Mammary microvascular endothelial cell (primary cell): ENCODE measurements at places on chromosomes 7 and 10. TPM values are rescaled to one million over a fixed set of nuclear protein-coding genes. Genes with fewer than 3 reads are reported as not detected.

The CALN1 gene
- not detected in 2 replicates for total RNA-seq

The SRRT gene
- 67.0 and 81.0 TPM in 2 replicates for total RNA-seq

The CPED1 gene
- total RNA-seq, result 3.9 and 4.0 TPM in 2 replicates

The PNLIPRP1 gene
- not detected in 2 replicates for total RNA-seq

The TRIM74 gene
- total RNA-seq, result not detected in 2 replicates

The MAD1L1 gene
- 40.1 and 52.4 TPM in 2 replicates for total RNA-seq

The MSS51 gene
- 0.30 and 0.40 TPM in 2 replicates for total RNA-seq

The LRMDA gene
- total RNA-seq, result 8.8 and 13.7 TPM in 2 replicates

The HOXA6 gene
- total RNA-seq, result 4.0 and 6.5 TPM in 2 replicates

The CDHR1 gene
- 0.05 and 0.13 TPM in 2 replicates for total RNA-seq

The AS3MT gene
- 1.1 and 2.3 TPM in 2 replicates for total RNA-seq

The OR2A42 gene
- under 0.01 TPM in 1 of 2 replicates, not detected in the other for total RNA-seq

The SLC25A28 gene
- 7.8 and 11.3 TPM in 2 replicates for total RNA-seq

The HOXA7 gene
- total RNA-seq, result 11.9 and 13.6 TPM in 2 replicates

The PLCE1 gene
- total RNA-seq, result 0.10 and 0.13 TPM in 2 replicates

The MTPN gene
- total RNA-seq, result 162 and 163 TPM in 2 replicates

The PNLIP gene
- total RNA-seq, result not detected in 2 replicates

The LRRN3 gene
- total RNA-seq, result 0.05 TPM in 1 of 2 replicates, not detected in the other

The TRPV5 gene
- not detected in 2 replicates for total RNA-seq

The CALD1 gene
- 120 and 124 TPM in 2 replicates for total RNA-seq

The AP4M1 gene
- total RNA-seq, result 16.1 and 18.5 TPM in 2 replicates

The ATG9B gene
- total RNA-seq, result not detected in 2 replicates

The GFRA1 gene
- 3.7 and 8.2 TPM in 2 replicates for total RNA-seq

The SPRN gene
- total RNA-seq, result 0.05 TPM in 1 of 2 replicates, not detected in the other

The C7orf57 gene
- 0.15 and 0.20 TPM in 2 replicates for total RNA-seq

The ANK3 gene
- 2.6 and 3.1 TPM in 2 replicates for total RNA-seq

The CALML3 gene
- not detected in 2 replicates for total RNA-seq

The CPEB3 gene
- 0.73 and 1.0 TPM in 2 replicates for total RNA-seq
